ENCODE measurements at places on chromosomes 16 and 17.

GRCh38 chr17:61555127-61555566 is 35.9 kb downstream of the NACA2 start:
- no peak for DNase-seq

DNA sequence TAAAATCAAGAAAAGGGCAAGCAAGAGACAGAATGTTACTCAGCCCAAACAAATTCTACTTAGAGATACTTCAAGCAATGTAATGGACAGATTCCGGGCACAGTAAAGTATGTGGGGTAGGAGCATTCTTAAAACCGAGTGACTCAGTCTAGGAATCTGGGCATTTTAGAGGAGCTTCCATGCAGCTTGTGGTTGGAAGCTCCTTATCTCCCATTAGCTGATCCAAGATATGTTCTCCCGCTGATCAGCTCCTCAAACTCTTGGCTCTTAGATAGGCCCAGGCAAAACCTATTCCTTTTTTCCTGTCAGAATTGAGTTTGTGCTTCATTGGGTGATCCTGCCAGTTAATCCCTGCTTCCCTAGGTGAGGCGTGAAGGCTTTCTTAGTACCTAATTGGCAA is 303.3 kb downstream of the CEP112 start:
- DNase-seq = no peak

DNA sequence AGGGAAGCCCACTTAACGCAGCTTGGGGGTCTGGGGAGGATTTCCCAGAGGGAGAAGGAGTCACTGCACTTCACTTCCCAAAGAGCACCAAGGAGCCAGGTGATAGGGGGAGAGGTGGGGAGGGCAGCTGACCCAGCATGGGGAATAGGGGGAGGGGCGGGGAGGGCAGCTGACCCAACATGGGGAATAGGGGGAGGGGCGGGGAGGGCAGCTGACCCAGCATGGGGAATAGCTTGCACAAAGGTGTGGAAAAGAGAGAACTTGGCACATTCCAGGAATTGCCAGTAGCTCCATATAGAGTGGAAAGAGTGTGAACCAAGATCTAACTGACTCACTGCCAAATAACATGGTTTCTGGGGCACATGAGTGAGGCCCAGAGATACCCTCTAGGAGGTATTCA is 110.3 kb downstream of the CCT6B start:
- DNase-seq = no peak

- peak; percentile 41 for DNase-seq
These were observed 6.9 kb downstream of the PLLP start for GRCh38 chr16:57277586-57277985.

- DNase-seq = no peak
These were observed 1.4 kb downstream of the SOX9 start for GRCh38 chr17:72122010-72122764.

GRCh38 chr17:50280068-50280467 is 5.8 kb downstream of the TMEM92 start:
- DNase-seq = no peak

GRCh38 chr16:8511464-8511863 is 78.8 kb downstream of the TMEM114 start:
- no peak for DNase-seq

GRCh38 chr17:28759256-28759865 is 15.6 kb downstream of the TRAF4 start:
- no peak for DNase-seq

DNA sequence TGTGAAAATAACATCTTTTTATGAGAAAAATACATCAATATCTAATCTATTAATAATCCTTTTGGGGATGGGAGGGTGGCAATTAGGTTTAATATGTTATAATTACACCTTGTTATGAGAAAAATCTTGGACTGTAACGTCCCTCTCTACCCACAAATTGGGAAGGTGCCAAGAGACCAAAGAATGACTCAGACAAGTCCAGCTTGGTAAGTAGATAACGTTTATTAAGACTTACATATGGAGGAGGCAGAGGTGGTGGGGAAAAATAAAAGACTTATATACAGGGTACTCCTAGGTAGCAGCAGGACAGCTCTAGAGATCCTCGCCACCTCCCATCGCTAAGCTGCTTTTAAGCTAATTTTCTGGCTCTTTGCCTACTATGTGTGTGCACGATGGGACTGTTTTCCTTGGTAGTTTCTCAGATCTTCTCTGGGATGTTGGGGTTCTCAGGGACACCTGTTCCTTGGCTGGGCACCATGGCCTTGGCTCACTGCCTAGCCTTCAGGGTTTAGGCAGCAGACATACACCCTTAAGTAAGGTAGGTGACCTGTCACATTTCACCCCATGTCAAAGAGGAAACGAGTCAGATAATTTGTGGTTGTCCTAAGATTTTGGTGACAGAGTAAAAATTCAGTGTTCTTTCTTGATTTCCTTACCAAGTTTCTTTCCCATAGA is 31.5 kb downstream of the RBL2 start:
- no peak for DNase-seq
